ENCODE measurements at places on chromosomes 5 and 9.

DNA sequence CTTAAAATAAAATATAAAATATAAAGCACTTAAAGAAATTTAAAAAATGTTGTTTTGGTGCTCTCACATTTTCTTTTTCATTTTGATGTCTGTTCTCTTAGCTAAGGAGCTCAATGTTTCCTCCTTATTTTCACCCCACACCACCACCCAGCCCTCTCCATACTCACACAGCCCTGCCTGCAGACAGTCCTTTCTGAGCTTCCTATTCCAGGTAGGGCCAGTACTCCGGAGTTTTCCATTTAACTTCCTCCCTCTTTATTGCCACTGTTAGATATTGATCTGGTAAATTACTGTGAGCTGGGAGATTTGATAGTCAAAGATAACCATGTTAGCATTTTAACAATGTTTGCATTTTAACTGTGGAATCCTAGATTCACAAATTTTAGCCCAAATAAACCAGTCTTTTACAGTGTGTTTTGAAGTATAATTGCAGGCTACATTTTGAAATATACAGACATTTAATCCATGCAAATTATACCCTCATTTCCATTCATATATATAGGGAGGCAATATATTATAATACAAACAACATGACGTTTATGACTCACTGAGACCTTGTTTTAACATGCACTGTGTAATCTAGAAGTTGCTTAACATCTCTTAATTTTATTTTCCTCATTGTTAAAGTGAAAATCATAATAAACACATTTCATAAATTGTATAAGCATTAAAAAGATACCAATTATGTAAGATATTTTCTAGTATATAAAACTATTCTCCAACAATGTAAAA is 927.1 kb downstream of the NR2F1-AS1 start:
- DNase-seq = no peak

- no peak for DNase-seq
Observed at GRCh38 chr5:136979131-136979530, 520.0 kb downstream of the SPOCK1 start.

- DNase-seq = no peak
Observed at GRCh38 chr5:150323092-150323491, 20.4 kb upstream of the ARSI start.

DNA sequence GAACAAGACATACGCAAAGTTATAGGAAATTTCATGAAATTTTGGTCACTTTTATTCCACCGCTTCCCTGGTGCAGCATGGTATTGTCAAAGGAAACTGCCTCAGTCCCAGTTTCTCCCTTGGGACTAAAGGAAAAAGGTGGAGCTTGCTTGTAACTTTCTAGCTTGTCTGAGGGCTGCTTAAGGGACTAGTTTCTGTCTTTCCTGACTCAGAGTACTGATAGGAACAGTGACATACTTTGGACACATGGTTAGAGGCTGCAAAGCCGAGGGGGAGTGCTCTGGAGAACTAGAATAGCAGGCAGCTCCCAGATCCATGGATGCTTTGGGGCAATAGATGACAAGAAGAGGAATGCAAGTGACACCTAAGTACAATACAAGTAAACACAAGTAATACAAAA is 136.7 kb downstream of the CDC42SE2 start:
- DNase-seq = no peak

DNA sequence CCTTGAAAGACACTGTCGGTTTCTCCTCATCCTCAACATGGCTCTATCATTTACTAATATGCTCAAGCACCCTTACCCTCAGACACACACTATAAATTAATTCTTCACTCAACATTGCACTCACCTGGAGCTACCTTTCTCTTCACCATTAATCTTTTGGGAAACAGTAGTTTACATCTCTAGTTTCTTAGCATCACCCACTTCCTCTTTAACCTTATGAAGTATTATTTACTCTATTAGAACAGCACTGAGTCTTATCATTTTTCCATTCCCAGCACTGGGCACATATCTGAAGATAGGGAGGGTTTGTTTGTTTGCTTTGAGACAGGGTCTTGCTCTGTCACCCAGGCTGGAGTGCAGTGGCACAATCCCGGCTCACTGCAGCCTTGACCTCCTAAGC is 213.5 kb downstream of the SMARCA2 start:
- DNase-seq = no peak

DNA sequence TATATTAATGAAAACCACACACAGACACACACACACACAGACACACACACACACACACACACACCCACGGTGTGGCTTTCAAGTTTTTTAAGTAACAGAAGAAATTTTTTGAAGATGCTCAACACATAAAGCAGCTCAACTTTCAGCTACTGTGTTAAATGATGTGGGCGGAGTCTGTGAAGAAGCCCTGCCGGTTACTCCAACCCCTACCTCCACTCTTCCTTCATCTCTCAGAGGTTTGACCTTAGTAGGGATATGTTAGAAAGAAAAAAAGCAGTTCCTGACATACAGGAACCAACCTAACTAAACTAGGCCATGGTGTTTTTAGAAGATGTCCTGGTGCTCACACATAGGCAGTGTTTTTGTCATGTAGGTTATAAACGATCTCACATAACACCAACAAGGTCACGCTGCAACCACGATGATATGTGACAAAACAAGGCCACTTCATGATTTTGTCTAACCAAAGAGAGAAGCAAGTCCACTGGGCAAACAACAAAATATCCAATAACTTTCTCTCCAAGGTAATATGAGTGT is 112.8 kb downstream of the EMB start:
- no peak for DNase-seq

GRCh38 chr5:34778091-34778850 is 60.7 kb upstream of the TTC23L start:
- DNase-seq = no peak

- no peak for DNase-seq
Observed at GRCh38 chr9:78856144-78856543, 559.2 kb downstream of the PSAT1 start.

DNA sequence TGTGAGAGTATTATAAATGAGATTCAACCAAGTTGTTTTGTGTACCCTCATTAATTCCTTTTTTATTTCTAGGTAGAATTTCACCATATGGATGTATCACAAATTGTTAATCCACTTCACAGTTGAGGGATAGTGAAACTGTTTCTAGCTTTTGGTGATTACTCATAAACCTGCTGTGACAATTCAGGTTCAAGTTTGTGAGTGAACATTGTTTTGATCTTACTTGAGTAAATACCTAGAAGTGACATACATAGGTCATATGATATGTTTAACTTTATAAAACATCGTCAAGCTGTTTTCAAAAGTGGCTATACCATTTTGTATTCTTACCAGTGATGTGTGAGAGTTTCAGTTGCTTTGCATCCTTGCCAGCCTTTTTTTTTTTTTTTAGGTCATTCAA is 112.9 kb downstream of the CAMK4 start:
- no peak for DNase-seq

- no peak for DNase-seq
Observed at GRCh38 chr9:72349911-72350310, 15.1 kb downstream of the ZFAND5 start.

DNA sequence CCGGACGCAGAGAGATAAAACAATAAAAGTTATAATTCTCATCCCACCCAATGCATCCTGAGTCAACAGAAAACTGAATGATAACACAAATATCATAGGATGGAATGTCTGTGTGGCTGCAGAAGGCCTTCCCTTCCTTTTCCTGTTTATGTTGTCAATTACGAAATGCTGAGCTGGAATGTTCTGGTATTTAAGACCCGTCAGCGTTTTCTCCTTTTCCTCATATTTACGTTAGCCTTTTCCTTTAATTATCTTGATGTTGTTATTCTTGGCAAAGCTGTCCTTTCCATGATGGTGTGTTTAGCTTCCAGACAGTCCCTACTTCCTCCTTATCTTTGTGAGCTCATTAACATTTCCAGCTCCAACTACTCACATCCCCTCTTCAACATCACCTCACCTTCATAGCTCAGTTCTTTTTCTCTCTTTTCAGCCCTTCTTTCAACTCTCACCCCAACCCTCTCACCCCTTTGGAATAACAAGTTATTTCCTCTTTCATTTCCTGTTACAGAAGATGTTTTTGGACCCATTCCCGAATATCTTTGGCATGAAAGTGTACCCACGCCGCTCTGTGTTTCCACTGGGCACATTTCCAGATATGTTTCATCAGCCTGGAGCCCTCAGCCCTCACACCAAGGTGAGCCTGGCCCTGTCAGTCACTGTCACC is 221.6 kb downstream of the NR2F1-AS1 start:
- no peak for DNase-seq

DNA sequence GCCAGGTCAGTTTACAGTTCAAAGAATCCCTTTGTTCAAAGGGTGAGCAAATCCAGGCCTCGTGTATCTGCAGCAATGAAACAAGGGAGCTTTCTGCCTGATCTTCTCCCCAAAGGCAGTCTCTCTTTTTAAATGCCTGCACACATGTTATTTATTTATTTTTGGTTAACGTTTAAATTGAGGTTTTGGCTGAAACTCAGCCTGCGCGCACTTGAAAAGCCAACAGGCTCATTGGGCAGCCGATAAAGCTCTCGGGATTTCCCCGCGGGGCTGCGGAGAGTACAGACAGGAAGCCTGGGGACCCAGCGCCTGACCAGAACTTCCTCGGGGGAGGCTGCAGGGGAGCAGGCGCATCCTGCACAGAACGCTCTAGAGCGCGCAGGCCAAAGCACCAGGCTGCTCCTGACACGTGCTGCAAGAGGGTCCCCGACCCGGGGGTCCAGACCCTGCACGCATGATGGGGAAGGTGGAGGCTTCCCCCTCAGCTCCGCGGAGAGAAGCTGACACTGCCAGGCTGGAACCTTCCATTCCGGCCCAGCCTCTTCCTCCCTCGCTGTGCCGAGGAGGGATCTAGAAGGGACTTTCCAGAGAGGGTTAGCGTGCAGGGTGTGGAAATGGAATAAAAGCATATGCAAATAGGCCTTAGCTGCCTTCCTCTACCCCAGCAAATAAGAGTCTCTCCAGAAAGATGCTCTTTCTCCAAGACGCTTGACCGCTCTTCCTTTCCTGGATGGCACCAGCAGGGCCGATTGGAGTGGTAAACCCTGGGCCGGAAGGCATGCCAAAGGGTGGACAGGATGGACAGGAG is 46.1 kb downstream of the PTTG1 start:
- peak; percentile 67 for DNase-seq

GRCh38 chr5:29950416-29951145 is 1242.9 kb upstream of the CDH6 start:
- no peak for DNase-seq
